ENCODE measurements at places on chromosomes 2 and 18. TPM values are rescaled to one million over a fixed set of nuclear protein-coding genes. Genes with fewer than 3 reads are reported as not detected.

- DNase-seq: no peak
Observed at GRCh38 chr2:88218981-88219380, 48.8 kb downstream of the THNSL2 start.

DNA sequence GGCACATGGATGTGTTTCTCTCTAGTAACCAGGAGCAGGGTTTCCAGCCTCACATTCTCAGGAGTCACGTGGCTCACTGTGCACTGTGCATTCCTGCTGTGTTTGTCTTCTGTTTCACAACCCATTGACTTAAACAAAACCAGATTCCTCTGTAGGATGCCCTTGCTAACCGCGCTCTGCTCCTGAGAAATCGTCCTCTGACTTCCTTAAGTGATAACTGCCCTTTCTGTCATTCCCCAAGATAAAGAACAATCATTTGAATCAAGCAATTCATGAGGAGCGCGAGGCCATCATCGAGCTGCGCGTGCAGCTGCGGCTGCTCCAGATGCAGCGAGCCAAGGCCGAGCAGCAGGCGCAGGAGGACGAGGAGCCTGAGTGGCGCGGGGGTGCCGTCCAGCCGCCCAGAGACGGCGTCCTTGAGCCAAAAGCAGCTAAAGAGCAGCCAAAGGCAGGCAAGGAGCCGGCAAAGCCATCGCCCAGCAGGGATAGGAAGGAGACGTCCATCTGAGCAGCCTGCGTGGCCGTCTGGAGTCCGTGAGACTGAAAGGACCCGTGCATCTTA, 60.2 kb downstream of the RALBP1 start:
- DNase-seq: no peak

DNA sequence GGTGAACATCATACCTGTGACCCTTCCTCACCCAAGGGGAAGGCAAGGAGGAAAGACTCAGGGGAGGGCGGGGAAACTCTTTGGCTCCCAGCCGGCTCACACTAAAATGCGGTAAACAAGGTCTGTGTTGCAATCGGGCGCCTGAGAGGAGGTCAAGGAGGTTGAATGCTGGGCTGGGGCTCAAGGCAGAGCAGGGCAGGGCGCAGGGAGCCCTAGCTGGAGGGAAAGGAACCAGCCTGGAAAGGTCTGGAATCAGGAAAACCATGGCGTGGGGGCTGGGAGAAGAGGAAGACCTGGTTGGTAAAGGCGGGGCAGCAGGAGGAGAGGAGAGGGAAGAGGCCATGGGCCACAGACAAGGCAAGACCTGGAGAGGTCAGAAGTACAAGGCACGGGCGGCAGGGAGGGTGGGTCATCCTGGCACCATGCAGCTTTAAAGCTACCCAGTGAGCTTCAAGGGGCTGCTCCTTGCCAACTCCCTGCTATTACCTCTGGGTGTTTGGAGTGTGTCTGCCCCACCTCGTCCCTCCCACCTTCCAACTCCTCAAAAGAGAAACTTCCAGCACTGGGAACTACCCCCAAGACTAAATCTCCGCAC, 4.8 kb upstream of the TMEM37 start:
- no peak for DNase-seq

DNA sequence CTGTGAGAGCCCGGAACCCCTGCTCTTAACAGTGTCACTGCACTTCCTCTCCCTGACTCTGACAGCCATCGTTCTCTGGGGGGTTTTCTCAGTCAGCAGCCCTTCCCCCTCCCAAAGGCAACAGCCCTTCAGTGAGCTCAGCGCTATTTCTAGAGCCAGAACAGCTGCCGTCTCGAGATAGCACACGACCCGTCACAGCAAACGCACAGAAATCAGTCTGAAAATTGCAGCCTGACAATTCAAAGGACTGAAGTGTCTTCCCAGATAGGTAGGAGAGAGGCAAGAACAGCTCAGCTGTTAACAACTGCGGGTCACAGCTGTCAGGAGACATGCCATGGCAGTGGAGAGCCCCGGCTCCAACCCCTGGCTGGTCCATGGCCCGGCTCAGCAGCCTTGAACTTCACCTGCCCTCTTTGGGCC, 45.4 kb downstream of the ST8SIA5 start:
- no peak for DNase-seq

- no peak for DNase-seq
Observed at GRCh38 chr2:69260666-69261065, 126.4 kb downstream of the GFPT1 start.

DNA sequence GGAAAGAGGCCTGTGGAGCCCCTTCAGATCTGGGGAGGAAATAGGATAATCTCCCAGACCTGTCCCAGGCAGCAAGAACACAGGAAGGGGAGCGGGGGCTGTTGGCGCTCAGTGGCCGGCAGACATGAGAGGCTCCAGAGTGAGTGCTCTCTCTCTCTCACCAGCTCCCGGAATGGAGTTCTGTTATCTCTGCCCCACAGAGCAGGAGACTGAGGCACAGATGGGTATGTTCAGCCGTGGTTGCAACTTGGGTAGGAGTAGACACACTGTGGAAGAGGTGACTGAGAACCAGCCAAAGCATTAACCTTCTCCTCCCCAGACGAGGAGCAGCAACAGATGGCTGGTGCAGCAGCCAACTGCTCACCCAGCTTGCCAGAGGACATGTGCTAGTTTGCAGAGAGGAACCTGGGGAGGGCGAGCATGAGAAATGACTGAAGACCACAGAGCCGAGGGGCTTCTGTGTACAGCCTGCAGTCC, 82.0 kb downstream of the NRP2 start:
- no peak for DNase-seq

GRCh38 chr2:62219407-62220159, 23.7 kb downstream of the B3GNT2 start:
- DNase-seq: no peak

DNA sequence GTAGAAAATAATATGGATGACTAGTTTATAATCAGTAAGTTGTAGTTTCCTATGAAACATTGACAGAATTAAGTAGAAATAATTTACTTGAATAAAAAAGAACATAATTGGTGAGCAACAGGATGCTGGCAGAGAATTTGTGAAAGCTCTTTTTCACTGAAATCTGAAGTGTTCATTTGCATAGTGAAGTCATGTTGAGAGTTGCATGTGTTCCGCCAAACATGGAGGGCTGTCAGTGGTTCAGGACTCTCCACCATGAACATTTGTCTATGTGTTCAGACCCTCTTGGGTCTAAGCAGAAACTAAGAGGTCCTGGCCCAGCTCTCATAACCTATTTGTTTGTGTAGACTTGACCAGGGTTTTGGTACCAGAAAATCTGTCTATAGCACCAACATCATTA, 182.5 kb upstream of the LINC00305 start:
- no peak for DNase-seq

DNA sequence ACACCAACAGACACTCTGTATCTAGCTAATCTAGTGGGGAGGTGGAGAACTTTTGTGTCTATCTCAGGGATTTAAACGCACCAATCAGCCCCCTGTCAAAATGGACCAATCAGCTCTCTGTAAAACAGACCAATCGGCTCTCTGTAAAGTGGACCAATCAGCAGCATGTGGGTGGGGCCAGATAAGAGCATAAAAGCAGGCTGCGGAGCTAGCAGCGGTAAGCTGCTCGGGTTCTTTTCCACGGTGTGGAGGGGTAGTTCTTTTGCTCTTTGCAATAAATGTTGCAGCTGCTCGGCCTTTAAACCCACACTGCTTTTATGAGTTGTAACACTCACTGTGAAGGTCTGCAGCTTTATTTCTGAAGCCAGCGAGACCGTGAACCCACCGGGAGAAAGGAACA, 51.3 kb upstream of the FOXI3 start:
- no peak for DNase-seq

DNA sequence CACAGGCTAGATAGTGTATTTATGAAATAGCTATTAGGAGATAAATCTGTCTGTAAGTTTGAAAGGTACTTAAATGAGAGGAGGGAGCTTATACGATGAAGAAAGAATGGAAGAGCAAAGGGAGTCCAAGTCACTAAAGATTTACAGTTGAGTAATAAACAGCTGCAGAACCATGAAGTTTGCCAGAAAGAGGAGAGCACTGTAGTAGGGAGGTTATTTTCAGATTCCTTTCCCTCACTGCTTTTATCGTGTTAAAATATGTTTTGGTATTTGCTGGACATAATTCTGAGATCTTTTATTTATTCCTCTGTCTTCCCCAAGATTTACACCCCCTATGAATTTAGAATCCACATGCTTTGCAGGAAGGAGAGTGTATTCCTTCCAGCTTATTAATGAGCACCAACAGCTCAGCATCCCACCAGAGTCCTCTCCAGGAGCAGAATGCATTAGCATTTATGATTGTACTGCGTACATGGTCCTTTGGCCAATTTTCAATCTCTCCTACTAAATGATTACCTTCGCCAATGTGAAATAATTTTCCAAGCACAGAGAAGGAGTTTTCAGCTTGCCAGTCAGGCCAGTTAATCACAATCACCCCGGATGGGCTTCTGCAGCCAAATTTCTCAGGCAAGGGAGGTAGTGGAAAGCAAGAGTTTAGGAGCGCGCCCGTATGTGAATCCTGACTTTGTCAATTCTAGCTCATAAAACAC, 297.0 kb downstream of the NBAS start:
- DNase-seq: no peak

DNA sequence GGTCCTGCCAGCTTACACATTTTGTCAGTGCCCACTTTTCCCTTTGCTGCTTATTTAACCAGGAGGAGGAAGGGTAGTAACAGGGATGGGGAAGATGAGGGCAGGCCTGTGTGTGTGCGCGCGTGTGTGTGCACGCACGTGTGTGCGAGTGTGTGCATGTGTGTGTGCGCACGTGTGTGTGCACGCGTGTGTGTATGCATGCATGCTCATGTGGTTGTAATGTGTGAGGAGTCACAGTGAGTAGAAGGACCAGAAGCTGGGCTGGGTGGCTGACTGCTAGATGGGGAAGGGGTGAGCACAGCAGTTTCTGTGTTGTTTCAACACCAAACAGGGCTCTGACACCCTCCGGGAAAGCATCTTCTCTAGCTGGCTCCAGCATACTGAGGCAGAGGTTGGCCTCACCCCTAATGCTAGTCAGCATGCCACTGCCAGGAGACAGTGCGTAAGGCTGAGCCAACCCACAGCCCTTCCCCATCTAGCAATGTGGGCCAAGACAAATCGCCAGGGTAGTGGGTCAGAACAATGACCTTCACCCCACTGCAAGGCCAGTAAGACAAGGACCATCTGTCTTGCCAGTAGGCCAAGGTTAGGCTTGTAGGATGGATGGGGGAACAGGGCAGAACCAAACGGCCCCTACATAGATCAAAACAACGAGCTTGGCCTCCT, 218.7 kb upstream of the SMAD2 start:
- DNase-seq: no peak

The TDRD15 gene
- not detected for total RNA-seq

The GALNT5 gene
- 0.09 TPM for total RNA-seq

The IL37 gene
- total RNA-seq: not detected
